ENCODE measurements at places on chromosomes 6 and 20. TPM values are rescaled to one million over a fixed set of nuclear protein-coding genes. Genes with fewer than 3 reads are reported as not detected.

DNA sequence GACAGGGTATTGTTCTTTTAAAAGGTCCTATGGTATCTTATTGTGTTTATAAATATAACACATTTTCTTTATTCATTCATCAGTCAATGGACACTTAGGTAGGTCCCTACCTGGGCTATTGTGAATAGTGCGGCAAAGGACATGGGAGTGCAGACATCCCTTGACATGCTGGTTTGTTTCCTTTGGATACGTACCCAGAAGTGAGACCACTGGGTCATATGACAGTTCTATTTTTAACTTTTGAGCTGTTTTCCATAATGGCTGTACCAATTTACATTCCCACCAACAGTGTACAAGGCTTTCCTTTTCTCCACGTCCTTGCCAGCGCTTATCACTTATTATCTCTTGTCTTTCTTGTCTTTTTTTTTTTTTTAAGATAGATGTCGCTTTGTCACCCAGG lies 627.5 kb downstream of the PRKN start:
- H3K4me3 ChIP-seq = no peak overlapping the region
- H3K27ac ChIP-seq = no peak overlapping the region
- H3K36me3 ChIP-seq = no peaks in the 10 kb centered on the region
- H3K27me3 ChIP-seq = no peaks in the 10 kb centered on the region
- H3K4me1 ChIP-seq = no peaks in the 10 kb centered on the region

GRCh38 chr6:1774226-1774915 lies 164.7 kb downstream of the FOXC1 start:
- H3K27ac ChIP-seq = no peak overlapping the region
- no peaks in the 10 kb centered on the region for H3K27me3 ChIP-seq
- H3K4me1 ChIP-seq = peaks cover 10% of the 10 kb centered on the region
- no peak overlapping the region for H3K4me3 ChIP-seq

DNA sequence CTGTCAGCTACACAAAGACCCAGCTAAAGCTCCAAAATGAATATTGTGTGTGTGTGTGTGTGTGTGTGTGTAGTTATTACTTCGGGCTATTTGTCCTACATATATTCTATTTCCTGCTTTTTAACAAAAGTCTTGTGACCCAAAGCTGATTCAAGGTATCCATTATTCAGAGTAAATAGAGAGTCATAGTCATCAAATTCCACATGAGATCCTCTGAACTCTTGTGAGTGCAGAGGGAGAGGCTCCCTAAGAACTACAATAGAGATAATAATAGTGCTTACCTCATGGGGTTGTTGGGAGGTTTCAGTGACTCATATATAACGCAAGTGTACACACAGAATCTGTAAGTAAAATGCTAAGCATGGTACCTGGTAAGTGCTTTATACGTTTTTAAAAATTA lies 95.6 kb upstream of the SHLD1 start:
- H3K4me1 ChIP-seq = peaks cover 11% of the 10 kb centered on the region
- no peaks in the 10 kb centered on the region for H3K36me3 ChIP-seq
- H3K27ac ChIP-seq = no peak overlapping the region

- no peaks in the 10 kb centered on the region for H3K36me3 ChIP-seq
- H3K27me3 ChIP-seq = no peaks in the 10 kb centered on the region
- H3K4me1 ChIP-seq = no peaks in the 10 kb centered on the region
- DNase-seq = no peak
Measured at GRCh38 chr6:144613859-144614258, 328.7 kb downstream of the UTRN start.

DNA sequence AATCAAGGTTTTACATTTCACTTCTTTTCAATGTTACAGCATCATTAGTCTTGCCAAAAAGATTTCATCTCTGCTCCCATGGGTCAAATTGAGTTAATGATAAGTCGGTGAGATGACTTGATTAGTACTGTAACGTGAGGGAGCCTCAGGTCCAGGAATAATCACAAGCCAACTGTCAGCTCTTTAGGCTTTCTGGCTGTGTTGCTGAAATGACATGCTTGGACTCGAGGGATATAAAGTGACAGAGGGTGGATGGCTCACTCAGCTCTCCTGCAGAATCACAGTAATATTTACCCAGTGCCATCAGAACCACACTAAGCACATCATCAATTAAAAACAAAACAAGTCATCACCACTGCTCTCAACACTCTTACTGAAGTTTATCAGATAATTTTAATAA lies 196.2 kb upstream of the THEMIS start:
- DNase-seq = no peak
- H3K27ac ChIP-seq = no peak overlapping the region
- H3K27me3 ChIP-seq = no peaks in the 10 kb centered on the region
- H3K4me1 ChIP-seq = no peaks in the 10 kb centered on the region
- H3K36me3 ChIP-seq = no peaks in the 10 kb centered on the region
- H3K4me3 ChIP-seq = no peak overlapping the region

DNA sequence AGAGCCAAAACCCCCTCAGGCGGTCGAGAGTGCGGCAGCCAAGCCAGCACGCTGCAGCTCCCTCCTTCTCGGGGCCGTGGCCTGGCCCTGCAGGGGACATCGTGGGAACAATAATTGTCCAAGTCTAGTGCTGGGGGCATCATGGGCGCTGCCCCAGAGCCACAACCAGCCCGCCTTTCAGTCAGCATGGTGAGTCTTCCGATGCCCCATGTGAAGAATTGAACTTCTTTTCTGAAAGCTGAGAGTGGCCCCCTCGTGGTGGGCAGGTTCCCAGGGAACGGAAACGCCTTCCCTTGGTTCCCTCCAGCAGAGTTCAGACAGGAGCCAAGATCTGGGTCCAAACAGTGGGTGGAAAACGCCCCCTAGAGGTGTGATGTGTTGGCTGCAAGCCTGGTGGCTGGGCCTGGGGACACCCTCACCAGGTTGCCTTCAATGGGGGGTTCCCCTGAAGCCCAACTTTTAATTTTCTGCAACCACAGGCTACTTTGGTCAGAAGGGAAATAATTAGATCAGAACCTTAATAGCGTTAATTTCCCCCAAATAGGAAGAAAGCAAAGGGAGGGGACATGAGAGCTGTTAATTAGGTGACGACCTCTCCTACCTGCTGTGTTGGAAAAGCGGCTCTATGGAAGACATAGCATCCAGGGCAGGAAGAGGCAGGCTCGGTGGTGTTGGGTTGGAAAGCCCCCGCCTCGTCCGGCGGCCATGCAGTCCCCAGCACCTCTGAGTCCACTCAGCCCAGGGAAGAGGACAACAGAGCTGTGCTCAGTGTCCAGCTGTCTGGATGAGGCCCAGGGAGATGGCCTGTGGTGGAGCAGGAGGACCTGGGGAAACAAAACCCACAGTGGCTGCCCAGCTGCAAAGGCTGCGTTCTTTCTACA lies 4.7 kb upstream of the MRGBP start:
- peak; percentile 74 for DNase-seq
- peaks cover 3% of the 10 kb centered on the region for H3K27me3 ChIP-seq
- H3K4me1 ChIP-seq = peaks cover 34% of the 10 kb centered on the region
- no peaks in the 10 kb centered on the region for H3K36me3 ChIP-seq

DNA sequence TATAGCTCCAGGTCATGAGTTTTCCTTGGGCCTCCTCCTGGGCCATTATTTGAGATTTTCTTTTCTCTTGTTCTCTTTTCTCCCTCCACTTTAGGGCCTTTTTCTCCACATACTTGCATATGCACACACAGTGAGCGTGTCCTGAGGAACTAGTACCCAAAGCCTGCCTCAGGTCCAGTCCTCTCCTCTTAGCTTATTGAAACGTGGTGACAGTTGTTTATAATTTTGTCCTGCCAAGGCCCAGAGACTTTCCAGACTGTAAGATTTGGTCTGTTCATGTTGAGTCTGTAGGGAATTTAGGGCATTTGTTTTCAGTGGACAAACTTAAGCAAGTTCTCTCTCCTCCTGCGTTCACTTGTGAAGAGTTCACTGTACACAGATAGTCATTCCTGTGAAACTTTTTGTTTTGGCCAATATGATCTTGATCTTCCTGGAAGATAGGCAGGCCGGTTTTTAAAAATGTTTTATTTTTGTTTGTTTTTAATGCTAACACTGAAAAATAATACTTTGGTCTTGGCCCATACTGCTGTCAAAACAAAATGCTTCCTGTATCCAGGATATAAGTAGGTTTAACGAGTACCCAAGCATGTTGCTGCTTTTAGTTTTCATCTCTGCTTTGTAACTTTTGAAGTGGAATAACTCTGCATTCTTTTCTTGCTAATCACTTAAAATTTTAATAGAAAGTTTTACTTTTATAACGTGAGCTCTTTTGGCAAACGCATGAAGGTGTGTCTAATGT lies 20.7 kb downstream of the LRRC1 start:
- H3K4me3 ChIP-seq = no peak overlapping the region
- no peaks in the 10 kb centered on the region for H3K36me3 ChIP-seq
- H3K27ac ChIP-seq = peak overlapping the region; percentile 25
- no peaks in the 10 kb centered on the region for H3K27me3 ChIP-seq

DNA sequence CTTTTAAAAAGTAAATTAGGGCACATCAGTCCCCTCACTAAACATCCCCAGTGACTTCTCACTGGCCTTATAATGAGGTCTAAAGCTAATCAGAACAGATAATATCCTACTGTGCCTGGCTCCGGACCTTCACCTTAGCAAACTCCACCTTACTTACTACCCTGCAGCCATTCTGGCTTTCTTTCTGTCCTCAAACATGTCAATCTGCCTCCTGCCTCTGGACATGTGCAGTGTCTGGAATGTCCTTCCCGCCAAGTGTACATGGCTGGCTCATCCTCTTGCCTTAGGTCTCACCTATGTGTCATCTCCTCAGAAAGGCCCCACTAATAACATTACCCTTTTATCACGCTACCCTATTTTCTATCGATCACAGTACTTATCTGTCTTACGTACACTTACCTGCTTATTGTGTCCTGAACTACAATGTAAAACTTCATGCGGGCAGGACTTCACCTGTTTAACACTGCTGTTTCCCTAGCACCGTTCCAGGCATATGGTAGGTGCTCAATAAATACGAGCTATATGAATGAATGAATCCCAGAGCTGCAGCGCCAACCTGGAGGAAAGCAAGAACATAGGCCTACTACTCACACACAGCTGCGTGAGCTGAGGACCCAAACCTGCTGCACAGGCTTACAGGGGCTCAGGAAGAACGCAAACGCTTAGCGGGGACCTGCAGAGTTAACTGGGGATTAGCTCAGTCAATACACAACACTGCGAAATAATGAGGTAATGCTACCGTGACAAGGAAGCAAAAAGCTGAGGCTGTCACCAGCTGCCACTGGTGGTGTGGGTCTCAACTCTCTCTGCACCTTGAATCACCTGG lies 991 bp downstream of the UQCC2 start:
- H3K4me1 ChIP-seq = no peaks in the 10 kb centered on the region
- peaks cover 37% of the 10 kb centered on the region for H3K36me3 ChIP-seq
- H3K4me3 ChIP-seq = peak overlapping the region; percentile 96
- no peak overlapping the region for H3K27ac ChIP-seq
- no peaks in the 10 kb centered on the region for H3K27me3 ChIP-seq
- DNase-seq = no peak

DNA sequence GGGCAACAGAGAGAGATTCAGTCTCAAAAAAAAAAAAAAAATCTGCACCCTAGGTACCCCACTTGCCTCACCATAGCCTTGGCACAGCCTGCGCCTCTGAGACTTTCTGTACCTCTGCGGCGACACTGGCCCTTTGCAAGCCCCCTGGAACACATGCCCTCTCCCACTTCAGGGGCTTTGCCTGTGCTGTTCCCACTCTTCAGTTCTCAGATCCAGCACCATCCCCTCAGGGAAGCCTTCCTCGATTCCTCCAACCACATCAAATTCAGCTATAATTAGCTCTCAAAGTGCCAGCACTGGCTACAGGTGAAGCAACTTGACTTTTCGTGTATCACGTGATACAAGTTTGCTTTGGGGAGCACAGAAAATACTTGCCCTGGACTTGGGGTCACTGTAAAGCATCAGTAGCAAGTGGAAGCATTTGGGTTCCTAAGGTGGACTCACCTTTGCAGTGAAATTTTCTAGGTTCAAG lies 2.1 kb upstream of the UBE2V1 start:
- peak overlapping the region; percentile 64 for H3K4me3 ChIP-seq
- peaks cover 48% of the 10 kb centered on the region for H3K4me1 ChIP-seq
- H3K36me3 ChIP-seq = no peaks in the 10 kb centered on the region
- H3K27me3 ChIP-seq = no peaks in the 10 kb centered on the region
- peak overlapping the region; percentile 56 for H3K27ac ChIP-seq
- no peak for DNase-seq

- H3K27ac ChIP-seq = no peak overlapping the region
- H3K4me1 ChIP-seq = peaks cover 20% of the 10 kb centered on the region
- H3K4me3 ChIP-seq = no peak overlapping the region
- no peak for DNase-seq
- H3K27me3 ChIP-seq = peaks cover 2% of the 10 kb centered on the region
Measured at GRCh38 chr20:23587631-23588030, 18.1 kb downstream of the CST9 start.

- no peak overlapping the region for H3K27ac ChIP-seq
- no peak overlapping the region for H3K4me3 ChIP-seq
- H3K36me3 ChIP-seq = no peaks in the 10 kb centered on the region
- DNase-seq = no peak
Measured at GRCh38 chr20:41229259-41229658, 88.3 kb downstream of the ZHX3 start.

DNA sequence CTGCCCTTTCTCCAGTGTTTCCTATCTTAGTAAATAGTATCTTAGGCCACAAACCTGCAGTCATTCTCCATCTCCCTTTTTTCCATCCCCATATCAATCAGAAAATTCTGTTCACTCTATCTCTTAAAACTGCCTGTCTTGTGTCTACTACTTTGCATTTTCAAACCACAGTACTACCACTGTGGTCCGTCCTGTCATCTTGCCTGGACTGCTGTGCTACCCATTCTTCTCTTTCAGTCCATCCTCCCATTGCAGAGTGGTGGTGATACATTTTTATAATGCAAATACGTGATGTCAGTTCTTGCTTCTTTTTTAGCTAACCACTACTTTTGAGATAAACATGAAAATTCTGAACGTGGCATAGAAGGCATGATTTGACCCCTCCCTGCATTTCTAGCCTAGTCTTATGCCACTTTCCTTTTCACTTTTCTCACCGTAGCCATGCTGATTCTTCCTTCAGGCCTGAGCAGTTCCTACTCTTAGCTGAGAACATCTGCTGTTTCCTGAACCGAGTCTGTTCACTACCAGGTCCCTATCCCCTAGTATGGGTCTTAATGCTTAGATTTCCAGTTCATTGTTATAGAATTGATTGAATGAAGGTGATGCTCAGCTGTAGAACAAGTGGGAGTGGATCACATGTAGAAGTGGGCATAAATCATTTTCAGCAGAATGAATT lies 13.8 kb downstream of the TBPL1 start:
- no peak overlapping the region for H3K27ac ChIP-seq
- H3K4me3 ChIP-seq = no peak overlapping the region
- no peaks in the 10 kb centered on the region for H3K4me1 ChIP-seq
- DNase-seq = no peak

The PSMF1 gene
- 30.0 TPM for total RNA-seq

The MYO6 gene
- total RNA-seq = 3.3 TPM

The FBXO9 gene
- 37.5 TPM for total RNA-seq

The SOX18 gene
- 0.66 TPM for total RNA-seq

The PSORS1C1 gene
- 0.14 TPM for total RNA-seq
